ENCODE measurements at places on chromosomes 5 and 9.

GRCh38 chr5:73922224-73922623, 296.2 kb downstream of the ARHGEF28 start:
- no peak for DNase-seq

- DNase-seq, result no peak
Measured at GRCh38 chr9:117187498-117187897, 227.4 kb downstream of the ASTN2 start.

GRCh38 chr9:34710023-34710422, at the start of gene CCL21:
Gene CCL21, minus strand, starts transcription at chr9:34710136. Its CDS starts 70 bp downstream, at chr9:34710066.
- no peak for DNase-seq

DNA sequence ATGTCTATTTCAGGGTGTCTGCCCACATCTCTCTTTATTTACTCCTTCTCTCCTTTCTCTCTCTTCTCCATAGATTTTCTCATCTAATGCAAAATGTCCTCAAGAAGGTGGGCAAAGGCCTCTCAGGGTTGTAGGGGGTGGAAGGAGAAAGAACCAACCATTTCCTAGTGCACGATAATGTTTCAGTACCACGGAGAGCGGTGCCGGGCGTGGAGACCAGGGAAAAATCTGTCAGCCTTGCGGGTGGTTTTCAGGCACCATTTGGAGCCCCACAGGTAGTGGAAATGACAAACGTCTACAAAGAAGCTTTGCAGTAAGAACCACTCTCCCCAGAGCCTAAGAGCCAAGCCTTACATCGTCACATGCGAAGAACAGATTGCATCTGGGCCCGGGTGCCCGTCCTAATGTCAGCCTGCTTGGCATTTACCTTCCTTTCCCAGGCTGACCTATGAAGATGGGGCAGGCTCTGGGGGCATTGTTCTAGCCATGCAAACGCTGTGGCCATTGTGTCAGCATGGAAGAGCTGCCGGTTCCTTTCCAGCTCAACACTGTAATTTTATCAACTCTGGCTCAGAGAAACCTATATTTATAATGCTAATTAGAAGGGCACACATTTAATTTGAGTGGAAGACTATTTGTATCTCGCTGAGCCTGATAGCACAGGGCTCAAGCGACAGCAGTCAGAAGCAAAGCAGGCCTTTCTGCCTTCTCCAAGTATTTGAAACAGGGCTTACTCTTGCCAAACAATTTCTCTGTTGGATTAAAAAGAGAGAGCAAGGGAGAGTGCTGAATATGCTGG, 430.1 kb upstream of the WWC1 start:
- DNase-seq, result no peak

DNA sequence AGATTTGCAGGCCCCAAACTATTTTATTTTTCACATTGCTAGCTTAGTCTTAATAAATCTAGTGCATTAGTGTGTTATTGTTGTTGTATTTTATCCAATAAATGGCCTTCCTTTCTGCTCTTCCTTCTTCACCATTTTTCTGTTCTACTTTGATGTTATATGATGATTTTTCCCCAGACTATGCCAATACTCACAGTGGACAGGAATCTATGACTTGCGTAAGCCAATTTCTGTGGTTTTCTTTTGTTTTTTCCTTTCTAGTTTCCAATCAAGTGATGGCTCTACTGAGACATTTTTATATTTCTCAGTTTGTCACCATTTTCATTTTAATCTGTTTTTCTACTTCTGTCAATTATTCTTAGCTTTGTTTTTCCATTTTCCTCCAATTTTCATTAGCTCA, 106.8 kb upstream of the FBXL7 start:
- no peak for DNase-seq
